Activated CD8-positive, alpha-beta T cell treated with anti-CD3 and anti-CD28 coated beads for 36 hours (primary cell): ENCODE measurements at places on chromosomes 1 and 21.

DNA sequence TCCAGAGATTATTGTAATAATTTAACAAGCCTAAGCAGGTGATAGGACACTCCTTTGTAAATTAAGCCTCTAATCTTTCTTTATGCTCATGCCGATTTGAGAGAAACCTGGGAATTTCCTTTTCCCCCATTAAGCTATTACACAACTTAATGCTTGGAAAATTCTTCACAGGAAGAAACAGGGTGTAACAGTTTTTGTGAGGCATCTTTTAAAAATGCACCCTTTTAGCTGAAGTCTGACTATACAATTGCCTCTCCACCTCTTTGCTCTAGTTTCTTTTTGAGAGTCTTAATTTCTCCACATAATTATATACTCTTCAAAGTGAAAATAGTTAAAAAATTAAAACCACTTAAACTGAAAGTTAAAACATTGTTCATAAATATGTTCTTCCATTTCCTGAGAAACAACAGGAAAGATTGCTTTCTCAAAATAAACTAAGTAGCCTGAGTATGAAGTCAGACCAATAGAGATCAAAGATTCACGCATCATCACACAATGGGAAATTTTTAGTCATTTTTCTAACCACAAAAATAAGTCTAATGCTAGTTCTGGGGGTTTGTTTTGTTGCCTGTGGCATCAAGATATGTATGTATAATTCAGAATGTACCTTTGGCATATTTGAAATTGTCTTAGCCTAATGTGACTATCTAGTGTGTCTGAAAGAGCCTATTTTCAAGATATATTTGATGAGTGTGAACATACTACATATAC is 34.7 kb downstream of the LRRC8D start:
- peaks cover 22% of the 10 kb centered on the region for H3K36me3 ChIP-seq
- H3K27ac ChIP-seq = no peak overlapping the region
- no peaks in the 10 kb centered on the region for H3K27me3 ChIP-seq
- H3K4me3 ChIP-seq = no peak overlapping the region
- peaks cover 23% of the 10 kb centered on the region for H3K4me1 ChIP-seq
- DNase-seq = no peak

- DNase-seq = no peak
- peaks cover 26% of the 10 kb centered on the region for H3K36me3 ChIP-seq
- H3K4me1 ChIP-seq = peaks cover 28% of the 10 kb centered on the region
- no peak overlapping the region for H3K4me3 ChIP-seq
Measured at GRCh38 chr1:162568802-162569201, 7.3 kb downstream of the UAP1 start.

GRCh38 chr1:63238721-63239120 is 83.6 kb upstream of the FOXD3 start:
- no peak overlapping the region for H3K27ac ChIP-seq
- H3K4me1 ChIP-seq = no peaks in the 10 kb centered on the region
- H3K36me3 ChIP-seq = no peaks in the 10 kb centered on the region
- H3K27me3 ChIP-seq = peaks cover 9% of the 10 kb centered on the region

- no peak within 1 kb of the TSS for H3K27ac ChIP-seq
- peak; percentile 48 for DNase-seq
- peak within 1 kb of the TSS; percentile 65 for H3K4me3 ChIP-seq
- H3K27me3 ChIP-seq = peaks cover 66% of the 10 kb centered on the region
- peaks cover 9% of the 10 kb centered on the region for H3K4me1 ChIP-seq
Measured at GRCh38 chr21:33069994-33070743, at the start of gene OLIG1. Gene OLIG1, plus strand, starts transcription at chr21:33070141. Its CDS starts 106 bp downstream, at chr21:33070247.

DNA sequence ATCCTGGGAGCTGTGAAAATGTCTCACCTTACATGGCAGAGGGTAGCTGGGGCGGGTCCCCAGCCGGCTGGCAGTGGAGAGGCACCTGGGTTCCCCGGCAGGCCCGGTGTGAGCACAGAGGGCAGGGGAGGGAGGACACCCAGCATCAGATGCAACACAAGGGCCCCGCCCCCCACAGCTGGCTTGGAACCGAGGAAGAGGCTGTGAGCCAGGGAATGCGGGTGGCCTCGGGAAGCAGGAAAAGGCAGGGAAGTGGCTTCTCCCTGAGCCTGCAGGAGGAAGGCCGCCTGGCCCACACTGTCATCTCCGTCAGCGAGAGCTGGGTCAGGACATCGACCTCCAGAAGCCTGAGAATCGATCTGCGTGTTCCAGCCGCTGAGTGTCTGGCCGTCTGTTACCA is 87.3 kb downstream of the SIK1 start:
- DNase-seq = no peak
- H3K4me1 ChIP-seq = no peaks in the 10 kb centered on the region
- no peaks in the 10 kb centered on the region for H3K36me3 ChIP-seq
- no peak overlapping the region for H3K4me3 ChIP-seq
- no peaks in the 10 kb centered on the region for H3K27me3 ChIP-seq
- no peak overlapping the region for H3K27ac ChIP-seq

DNA sequence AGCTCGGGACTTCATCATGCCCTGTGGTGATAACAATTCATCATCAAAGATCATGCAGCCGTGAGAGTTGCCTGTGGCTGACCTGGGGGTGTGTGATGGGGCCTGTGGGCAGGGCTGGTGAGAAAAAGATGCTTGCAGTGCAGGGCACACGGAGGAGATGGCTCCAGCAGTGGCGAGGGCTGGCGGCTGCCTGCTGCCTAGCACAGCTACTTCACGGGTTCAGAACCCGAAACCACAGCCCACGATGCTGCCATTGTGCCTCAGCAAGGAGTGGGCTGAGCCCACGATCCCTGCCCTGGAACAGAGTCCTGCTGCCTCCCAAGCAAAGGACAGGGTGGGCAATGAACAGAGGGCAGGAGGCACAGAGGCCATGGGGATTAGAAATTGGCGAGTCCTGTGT is 631 bp upstream of the KRTAP10-9 start:
- H3K27me3 ChIP-seq = no peaks in the 10 kb centered on the region
- H3K27ac ChIP-seq = no peak overlapping the region
- peaks cover 27% of the 10 kb centered on the region for H3K36me3 ChIP-seq
- no peak overlapping the region for H3K4me3 ChIP-seq
- peaks cover 30% of the 10 kb centered on the region for H3K4me1 ChIP-seq

GRCh38 chr1:119647734-119648619 is at the start of gene ZNF697:
Gene ZNF697, minus strand, starts transcription at chr1:119648266. Its CDS starts 22,166 bp downstream, at chr1:119626100.
- peaks cover 67% of the 10 kb centered on the region for H3K27me3 ChIP-seq
- no peaks in the 10 kb centered on the region for H3K36me3 ChIP-seq
- peak within 1 kb of the TSS; percentile 70 for H3K4me3 ChIP-seq
- no peak within 1 kb of the TSS for H3K27ac ChIP-seq
- peaks cover 24% of the 10 kb centered on the region for H3K4me1 ChIP-seq
